ENCODE measurements at places on chromosomes 1 and 21.

DNA sequence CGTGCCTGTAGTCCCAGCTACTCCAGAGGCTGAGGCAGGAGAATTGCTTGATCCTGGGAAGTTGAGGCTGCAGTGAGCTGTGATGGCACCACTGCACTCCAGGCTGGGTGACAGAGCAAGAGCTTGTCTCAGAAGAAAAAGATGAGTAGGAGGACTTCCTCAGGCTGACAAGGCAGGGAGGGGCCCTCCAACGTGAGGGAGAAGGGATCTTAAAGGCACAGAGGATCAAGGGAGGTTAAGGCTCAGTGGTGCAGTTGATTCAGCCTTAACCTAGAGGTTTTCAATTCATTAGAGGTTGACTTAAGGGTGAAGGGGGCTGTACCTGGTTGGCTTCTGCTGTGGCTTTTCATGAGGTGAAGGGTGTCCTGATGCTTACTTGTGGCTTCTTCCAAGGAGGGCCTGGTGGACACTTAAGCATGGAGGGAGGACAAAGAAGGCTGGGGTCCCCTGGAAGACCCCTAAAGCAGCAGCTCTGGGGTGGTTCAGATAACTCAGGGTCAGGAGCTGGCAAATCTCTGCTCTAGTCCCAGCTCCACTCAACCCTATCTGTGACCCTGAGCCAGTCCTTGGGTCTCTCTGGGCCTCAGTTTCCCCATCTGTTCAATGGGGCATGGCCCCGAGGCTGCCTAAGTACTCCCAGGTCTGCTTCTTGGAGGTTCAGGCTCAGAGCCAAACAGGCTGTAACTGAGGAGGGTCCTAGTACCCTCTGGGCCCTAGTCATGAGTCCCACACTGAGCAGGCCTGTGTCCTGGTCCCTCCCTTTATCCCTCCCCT lies 6.3 kb downstream of the EXTL1 start:
- no peak for DNase-seq

DNA sequence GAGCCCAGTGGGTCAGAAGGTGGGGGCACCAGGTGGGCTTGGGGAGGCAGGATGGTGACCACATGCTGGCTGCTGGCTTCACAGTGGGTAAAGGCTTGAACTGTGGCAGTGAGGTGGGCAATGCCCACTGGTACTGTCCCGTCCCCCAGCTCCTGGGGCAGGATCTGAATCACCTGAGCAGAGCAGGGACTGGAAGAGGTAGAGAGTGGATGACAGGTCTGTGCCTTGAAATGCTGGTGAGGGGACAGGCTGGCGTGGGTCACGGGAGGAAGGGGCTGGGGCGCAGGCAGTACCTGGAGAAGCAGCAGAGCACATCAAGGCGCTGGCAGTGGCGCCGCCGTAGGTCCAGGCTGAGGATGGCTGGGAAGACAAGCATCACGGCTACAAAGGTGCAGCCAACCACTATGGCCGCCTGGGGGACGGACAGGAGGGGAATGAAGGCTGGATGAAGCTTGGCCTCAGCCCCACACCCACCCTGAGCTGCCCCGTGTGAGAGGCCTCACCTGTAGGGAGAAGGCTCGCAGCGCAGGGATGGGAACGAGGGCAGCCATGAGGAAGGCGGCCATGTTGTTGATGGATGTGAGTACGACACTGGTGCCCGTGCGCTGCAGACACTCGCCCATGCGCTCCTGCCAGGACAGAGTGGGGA lies 14.9 kb downstream of the PTCH2 start:
- DNase-seq: no peak

DNA sequence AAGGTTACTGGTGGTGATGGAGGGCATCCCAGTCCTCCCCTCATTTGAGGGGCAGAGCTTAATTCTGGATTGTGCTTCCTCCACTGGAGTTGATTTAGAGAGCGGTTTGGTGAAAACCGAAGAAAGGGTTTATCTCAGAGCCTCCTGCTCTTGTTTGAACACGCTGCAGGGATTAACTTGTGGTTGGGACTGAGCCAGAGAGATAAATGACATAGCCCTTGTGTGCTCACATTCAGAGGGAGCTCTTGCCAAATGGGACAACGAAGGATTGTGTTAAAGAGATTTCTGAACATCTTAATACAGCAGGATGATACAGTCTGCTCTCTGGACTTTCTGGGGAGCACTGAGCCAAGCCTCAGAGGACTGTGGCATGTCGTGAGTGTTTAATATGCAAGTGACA lies 308.2 kb downstream of the DISC1 start:
- no peak for DNase-seq

- DNase-seq: no peak
These were observed 67.9 kb downstream of the FMO4 start for GRCh38 chr1:171381866-171382210.

- no peak for DNase-seq
These were observed 102.8 kb downstream of the CASZ1 start for GRCh38 chr1:10693497-10694273.

DNA sequence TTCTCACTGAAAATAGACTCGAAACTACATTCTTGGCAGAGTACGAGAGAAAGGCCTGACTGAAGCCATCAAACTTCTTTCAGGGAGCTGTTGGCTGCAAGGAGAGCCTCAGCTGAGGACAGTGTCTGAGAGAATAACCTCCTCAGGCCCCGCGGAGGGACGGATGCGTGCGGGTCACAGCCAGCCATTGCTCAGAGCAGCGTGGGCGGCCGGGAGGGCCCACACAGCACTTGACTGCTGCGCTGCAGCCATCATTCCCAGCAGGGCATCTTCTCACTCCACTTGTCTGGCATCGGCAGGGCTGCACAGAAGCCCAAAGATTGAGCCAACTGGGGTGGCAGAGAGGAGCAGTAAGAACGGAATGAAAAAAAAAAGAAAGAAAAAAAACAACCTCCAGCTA lies 113.5 kb downstream of the XCL2 start:
- no peak for DNase-seq

GRCh38 chr1:150973836-150974579 lies 627 bp downstream of the CERS2 start:
- no peak for DNase-seq

DNA sequence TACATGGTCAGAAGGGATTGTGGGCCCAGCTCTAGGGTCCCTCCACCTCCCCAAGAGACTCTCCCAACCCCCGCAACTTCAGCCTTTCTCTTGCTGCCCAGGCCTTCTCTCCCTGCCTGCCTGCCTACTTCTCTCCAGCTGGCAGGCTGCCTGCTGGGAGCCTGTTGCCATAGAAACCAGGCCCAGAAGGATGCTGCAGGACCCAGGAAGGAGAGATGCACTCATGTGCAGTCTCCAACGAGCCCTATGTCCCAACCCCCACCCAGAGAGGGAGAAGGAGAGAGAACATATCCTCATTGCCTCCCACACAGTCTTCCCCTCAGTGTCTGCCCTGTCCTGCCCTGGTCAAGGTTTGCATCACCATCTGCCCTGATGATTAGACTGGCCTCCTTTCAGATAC lies 10.8 kb upstream of the SMIM12 start:
- no peak for DNase-seq

DNA sequence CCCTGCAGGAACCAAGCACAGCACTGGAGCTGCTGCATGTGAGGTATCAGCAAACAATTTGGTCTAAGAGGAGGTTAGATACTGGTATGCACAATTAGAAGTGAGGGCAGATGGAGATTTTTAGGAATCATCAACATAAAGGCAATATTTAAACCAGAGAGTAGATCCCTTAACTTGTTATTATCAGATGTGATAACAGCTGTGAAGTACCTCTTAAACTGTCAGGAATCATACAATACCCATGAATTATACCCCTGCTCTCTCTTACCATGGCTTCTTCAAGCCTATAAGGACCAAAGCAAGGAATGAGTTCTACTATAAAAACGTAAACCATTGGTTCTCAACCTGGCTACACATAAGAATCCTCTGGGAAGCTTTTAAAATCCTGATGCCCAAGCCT lies 3.9 kb downstream of the BCAR3 start:
- no peak for DNase-seq

GRCh38 chr1:157584503-157584902 lies 13.4 kb downstream of the FCRL4 start:
- DNase-seq: no peak

DNA sequence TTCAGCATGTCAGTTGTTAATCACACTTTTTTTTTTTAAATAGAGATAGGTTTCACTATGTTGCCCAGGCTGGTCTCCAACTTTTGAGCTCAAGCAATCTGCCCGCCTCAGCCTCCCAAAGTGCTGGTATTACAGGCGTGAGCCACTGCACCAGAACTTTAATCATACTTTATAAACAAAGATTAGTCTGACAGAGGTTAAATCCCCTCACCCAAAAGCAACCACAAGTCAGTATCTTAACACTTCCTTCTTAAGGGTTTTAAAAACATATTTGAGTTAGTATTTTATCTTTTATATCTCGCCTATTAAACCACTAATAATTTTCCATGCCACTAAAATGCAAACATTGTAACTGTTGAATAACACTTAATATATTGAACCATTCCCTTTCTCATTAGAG lies 70.2 kb downstream of the COP1 start:
- DNase-seq: no peak

DNA sequence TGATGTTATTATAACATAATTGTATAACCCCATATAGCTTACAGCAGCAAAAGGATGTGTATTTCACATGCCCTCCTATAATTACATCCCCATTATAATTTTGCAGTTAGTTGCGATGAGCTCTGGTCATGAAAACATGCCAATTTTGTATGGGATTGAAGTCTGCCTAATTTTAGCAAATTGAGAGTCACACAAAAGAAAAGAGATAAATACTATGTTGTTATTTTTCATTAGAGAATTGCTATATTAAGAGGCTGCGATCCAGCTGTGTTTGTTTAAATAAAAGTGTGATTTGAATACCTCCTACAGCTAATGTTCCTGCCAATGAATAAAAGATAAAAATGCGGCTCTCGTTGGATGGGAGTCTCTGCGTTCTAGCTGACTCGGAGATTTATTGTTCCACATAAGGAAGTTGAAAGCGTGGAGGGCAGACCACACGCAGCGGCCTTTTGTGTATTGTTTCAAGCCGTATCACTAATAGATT lies 461.0 kb upstream of the NFIA start:
- DNase-seq: no peak

GRCh38 chr1:233904633-233905415 lies at the start of gene SLC35F3:
TSS of gene SLC35F3 (plus strand) at chr1:233904676.
- no peak for DNase-seq

DNA sequence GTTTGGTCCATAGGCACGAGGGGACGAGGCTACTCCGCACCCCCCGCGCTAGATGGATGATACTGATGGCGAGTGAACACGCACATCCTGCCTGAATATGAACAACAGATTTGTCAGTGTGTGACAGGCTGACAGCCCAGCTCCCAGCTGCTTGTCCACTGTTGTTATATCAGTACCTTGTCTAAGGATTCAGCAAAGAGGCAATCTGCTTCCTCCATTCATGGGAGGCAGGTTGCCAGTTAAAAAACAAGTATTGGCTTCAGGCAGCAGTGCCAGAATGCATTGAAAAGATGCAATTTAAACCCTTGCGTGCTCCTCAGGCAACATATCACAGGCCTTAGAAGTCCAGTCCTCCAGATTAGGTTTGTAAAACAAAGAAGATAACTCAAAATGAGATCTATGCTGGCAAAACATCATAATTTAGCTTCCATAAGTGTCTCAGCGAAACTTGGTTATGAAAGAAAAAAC lies 223.3 kb downstream of the GPATCH2 start:
- no peak for DNase-seq

Data from esophagus squamous epithelium (tissue), 5 donors.